ENCODE measurements at places on chromosomes 2 and 18.
A peak's percentile ranks its signal among the peaks of the same experiment; 100 is the strongest.

GRCh38 chr2:165847001-165847400, 53.0 kb upstream of the GALNT3 start:
- DNase-seq, result no peak

DNA sequence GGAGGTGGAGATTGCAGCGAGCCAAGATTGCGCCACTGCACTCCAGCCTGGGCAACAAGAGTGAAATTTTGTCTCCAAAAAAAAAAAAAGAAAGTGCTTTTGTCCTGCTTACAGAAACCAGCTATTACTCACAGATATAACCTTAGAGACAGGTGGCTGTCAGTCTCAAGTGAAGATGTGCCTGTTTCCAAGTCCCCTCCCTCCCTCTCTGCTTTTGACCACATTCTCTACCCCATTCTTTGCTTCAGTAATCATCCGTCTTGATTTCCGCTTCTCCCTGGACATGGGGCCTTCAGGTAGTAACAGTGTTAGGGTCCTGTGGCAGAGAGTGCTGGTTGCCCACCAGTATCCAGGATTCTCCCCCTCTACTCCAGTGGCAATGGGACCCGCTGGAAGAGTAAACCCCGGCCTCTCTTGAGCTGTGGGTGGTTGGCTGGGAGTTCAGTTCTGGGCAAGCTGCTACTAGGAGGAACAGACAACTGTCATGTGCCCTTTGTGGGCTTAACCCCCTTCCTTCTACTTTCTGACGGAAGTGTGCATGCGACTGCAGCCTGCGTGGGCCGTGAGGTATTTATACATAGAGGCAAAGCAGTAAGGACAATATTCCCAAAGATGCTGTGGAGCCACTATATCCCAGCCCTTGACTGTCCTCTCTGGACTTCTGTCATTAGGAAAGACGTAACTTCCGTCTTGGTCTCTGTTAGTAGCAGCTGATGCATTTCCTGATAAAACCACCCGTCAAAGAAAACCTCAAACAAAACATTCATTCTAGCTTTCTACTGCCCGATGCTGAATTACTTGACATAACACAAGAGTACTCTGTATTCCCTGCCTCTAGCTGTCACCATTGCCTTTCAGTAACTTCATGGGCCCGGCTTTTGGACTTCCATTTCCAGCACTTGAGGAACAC, 17.8 kb downstream of the PDCL3 start:
- no peak for DNase-seq

DNA sequence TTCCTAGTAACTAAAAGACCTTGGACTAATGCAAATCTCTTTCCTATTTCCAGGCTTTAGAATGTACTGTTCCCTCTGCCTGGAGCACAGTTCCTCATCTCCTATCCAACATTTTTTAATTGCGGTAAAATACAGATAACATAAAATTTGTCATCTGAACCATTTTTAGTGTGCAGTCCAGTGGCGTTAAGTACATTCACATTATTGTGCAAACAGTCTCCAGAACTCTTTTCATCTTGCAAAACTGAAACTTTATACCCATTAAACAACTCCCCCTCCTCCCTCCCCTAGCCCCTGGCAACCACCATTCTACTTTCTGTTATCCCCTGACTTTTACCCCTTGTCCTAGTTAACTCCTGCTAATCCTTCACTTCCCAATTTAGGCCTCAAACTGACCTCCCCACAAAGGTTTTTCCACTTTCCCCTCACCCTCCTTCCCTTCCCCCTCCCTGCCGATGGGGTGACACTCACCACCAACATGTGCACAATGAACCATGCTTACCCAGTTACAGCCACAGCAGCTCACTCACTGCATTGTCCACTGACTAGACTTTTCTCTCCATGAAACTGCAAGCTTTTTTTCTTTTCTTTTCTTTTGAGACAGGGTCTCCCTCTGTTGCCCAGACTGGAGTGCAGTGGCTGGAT, 54.8 kb downstream of the KIAA2012 start:
- no peak for DNase-seq

DNA sequence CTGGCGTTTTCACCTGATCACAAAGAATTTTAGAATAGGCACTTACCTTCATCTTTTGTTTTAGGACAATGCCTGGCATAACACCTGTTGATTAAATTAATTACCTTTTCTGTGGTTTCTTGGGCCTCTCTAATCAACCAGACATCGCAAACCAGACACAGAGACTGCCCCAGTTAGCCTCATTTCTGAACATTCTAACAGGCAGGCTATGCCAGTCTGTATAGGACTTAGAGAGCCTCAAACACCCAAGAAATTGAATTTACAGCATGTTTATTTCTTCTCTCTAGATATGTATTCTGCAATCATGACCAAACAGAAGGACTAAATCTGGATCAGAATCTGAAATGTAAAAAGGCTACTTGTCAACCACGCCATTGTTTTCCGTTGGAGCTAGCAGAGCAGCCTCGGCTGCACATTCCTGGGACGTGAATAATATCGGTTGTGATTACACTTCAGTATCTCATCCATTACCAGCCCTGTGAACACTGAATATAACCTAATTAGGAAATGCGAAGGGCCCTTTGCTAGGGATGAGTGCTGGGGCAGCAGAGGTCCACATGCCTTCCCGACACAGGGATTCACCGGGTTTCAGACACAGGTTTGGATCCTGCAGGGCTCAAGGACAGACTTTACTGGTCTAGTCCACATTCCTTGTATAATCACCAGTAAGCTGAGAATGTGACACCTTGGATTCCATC, 17.5 kb upstream of the CDC42EP3 start:
- DNase-seq, result peak; percentile 74

DNA sequence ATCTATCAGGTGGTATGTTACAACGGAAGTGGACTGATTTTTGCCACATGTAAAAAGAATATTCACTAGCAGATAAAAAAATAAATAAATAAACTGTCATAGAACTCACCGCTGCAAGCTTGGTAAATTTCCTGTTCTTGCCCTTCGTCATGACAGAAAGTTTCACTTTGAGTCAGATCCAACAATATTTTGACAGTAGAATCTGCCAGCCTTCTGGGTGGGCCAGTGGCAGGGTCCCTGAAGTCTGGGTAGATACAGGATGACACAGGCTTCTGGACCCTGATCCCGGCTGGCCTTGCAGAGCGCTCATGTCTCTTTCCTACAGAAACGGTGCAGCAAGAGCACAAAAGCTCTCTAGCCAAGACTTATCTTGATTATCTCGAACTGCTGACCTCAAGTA, 97.8 kb upstream of the PMAIP1 start:
- DNase-seq, result no peak

- no peak for DNase-seq
These were observed 567.0 kb downstream of the RIT2 start for GRCh38 chr18:42548493-42548892.

GRCh38 chr2:8571792-8572499, 109.9 kb upstream of the ID2 start:
- peak; percentile 80 for DNase-seq

GRCh38 chr18:59623456-59624368, 73.5 kb downstream of the CCBE1 start:
- no peak for DNase-seq

DNA sequence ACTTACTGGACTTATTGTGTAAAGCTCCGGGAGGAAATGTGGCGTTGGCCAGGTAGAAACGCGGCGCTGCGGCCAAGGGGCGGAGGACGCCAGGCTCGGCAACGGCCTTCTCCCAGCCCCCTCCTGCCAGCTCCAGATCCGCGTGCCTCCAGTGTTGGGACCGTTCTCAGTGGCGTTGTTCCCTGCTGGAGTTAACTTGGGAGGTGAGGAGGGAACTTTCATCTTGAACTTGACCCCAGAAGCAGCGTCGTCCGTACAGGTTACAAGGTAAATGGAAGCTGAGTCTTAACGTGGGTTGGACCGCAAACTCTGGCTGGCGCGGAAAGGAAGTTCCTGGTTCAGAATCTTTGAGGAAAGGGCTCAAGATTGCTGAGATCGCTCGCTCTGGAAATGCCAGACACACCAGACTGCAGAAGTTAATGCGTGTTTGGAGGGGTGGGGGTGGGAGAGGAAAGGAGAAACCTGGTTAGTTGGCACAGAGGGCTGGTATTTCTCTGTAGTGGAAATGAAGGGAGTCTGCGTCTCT, 1.3 kb downstream of the TANC1 start:
- DNase-seq, result peak; percentile 50
